ENCODE measurements at places on chromosomes 2 and 18.

GRCh38 chr2:172985139-172985892, 90.3 kb upstream of the MAP3K20 start:
- no peak for DNase-seq

DNA sequence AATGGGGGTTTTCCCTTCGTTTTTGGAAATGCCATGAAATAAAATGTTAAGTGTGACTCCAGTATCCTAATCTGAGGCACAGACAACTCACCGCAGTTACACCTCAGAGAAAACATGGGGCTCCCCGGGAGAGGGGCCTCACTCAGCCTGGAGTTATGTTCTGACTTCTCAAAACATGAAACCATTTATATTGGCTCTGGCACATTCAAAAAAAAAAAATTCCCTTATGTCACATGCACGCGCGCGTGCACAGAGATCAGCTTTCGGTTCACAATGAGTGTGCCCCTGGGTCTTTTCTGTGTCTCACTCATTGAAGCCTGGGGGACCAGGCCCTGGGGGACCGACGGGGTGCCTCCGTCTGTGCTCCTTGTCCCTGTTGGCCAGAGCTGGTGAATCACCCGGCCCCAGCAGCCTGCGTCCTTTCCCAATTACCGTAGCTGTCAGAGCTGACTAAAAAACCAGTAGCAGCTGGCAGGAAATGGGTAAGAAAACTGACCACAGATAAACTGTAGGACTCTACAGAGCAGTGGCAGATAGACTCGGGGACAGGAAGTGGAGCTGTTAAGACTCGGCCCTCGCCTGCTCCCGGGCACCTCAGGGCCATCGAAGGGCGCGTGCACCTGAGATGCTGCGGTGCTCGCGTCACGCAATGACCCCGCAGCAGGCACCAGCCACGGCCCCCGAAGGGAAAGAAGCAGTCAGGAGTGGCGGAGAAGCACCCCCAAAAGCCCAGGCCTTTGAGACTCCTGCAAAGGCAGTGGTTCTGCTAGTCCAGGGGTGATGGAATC, 138.3 kb upstream of the ID2 start:
- DNase-seq: peak; percentile 75

DNA sequence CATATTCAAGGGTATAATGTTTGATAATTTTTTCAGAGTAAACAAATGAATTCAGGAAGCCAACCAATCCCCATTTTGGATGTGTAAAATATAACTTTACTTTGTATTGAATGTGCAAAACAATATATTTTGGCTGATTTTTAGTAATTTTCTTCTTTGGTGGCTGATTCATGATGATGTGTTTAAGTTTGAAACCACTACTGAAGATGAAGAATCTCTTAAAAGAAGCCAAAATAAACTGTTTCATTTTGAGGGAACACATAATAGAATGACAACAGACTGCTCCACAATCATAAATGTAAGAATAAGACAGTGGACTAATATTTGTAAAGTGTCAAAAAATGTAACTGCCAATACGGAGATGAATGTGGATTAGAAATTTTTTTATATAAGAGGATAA, 52.5 kb upstream of the TRIM43 start:
- no peak for DNase-seq

- no peak for DNase-seq
These were observed 1041.0 kb upstream of the NRXN1 start for GRCh38 chr2:52072949-52073348.

DNA sequence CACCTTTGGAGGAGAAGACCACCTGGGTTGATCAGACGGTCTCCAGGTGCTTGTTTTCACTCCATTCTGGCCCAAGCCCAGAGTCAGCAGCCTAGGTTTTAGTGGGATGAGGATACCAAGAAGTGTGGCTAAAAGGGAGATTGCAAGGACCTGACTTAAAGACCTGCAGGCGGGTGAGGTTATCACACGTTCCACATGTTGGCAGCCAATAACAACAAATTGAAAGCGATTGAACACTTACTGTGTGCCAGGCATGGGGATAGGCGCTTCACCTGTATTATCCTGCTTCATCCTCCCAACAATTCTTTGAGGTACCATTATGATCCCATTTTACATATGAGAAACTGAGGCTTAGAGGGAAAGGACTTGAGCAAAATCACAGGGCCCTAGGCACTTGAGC, 5.0 kb downstream of the ARL4C start:
- DNase-seq: no peak

- DNase-seq: no peak
These were observed 14.5 kb downstream of the CHRNA1 start for GRCh38 chr2:174749793-174750192.

DNA sequence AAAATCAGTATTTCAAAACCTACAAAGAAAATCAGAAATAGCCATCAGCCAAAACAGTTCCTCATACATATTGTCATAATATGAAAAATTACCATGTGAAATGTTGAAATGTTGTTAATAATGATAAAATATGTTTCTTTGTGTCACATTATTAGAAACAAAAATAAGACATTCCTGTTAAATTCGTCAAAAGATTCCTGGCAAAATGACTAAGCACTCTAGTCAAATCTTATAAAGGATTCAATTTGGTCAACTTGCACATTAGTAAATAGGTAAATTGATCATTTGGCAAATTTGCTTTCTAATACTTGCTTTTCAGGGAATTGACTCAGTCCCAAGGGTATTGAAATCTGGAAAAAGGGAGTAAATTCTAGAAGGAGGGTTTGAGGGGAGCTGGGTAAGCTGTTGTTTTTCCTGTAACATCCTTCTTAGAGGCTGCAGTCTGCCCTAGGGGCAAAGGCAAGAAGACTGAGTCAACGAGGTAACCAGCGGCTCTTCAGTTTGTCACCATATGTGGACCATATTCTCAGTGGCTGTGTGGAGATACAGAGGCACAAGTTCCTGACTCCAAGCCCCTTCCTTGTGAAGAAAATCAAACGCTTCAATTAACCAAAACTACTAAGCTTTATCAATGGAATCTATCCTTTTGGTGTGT, 482.3 kb downstream of the TNS1 start:
- DNase-seq: no peak

GRCh38 chr2:219720956-219721355, 93.5 kb downstream of the SLC4A3 start:
- no peak for DNase-seq

DNA sequence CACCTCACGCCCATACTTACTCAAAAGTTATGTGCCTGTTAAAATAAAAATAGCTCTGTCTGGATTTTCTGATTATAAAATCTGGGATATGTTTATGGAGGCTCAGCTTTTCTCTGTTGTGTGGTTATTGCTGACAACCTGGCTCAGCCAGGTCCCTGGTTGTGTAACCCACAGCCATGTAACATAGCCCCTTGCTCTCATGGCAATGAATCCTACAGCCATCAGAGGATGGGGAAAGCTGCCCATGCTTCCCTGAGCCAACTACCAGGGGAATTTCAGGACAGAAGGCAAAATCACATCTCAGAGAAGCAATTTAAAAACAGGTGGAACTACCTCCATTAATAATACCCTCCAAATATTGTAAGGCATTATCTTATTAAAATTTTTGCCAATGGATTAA, 29.7 kb downstream of the ST8SIA5 start:
- no peak for DNase-seq

DNA sequence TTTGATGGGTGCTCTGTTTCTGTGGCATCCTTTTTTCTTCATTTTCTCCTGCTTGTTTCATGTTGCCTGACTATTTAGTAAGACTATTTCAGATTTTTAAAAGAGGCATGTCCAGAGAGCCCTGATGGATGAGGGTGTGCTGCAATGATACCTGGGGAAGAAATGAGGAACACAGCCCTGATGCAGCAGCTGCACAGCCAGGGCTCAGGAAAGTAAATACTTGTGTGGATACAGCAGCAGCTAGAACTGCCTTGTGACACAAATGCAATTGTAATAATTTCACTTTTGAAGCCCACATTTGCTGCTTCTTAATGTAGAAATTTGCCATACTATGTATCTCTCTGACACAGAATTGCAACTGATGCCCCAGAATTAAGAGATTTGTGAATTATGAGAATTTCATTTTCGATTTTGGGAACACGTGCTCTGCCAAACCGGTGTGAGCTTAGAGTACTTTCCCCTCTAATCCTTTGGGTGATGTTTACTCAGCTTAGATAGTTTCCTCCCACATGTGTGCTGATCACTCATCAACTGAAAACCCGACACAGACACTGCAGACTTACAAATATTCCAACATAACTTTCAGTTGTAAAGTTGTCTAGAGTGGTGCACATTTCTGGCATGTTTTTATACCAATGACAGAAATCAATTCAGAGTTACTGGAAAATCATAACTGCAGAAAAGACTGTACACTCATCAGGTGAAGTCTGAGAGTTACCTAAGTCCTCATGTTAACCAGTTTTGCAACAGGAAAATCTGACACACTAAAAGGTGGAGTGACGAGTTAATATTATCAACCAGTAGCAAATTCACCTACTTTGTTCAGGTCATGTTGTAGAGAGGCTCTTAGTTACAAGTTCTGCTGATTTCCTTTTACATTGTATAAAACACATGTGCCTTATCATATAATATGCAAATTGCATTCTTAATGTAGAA, 383.4 kb downstream of the CBLN2 start:
- DNase-seq: no peak

DNA sequence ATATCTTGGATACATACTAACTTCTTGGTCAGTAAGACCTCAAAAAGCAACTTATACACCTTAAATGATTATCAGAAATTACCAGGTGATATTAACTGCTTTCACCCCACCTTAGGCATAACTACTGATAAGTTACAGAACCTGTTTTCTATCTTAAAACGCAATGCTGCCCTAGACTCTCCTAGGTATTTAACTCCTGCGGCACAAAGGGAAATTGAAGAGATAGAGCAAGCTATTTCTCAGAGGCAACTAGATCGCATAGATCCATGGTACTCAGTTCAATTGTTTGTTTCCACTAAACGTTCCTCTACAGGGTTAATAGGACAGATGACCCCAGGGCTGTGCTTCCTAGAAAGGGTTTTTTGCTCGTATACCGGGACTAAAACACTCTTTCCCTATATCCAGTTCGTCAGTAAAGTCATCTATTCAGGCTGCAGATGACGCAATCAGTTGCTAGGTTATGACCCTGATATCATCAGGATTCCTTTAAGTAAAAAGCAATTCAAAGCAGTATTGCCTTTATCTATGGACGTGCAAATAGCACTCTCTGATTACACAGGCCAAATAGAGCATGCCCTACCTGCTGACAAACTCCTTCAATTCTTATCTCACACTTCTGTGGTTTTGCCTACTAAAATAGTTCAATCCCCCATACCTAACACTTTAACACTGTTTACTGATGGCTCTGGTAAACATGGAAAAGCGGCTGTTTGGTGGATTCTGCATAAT, 62.3 kb upstream of the MYO3B start:
- DNase-seq: no peak

DNA sequence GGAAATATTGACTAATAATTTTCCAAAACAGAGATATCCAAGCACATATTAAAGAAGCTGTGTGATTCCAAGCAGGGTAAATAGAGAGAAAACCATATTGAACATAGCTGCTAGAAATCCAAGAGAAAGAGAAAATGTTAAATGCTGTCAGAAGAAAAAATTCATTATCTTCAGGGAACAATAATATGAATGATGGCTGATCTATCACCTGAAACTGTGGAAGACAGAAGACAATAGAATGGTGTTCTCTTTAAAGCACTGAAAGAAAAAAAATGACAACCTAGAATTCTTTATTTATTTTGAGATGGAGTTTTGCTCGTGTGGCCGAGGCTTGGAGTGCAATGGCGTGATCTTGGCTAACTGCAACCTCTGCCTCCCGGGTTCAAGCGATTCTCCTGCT, 17.3 kb downstream of the PPP1CB start:
- no peak for DNase-seq

DNA sequence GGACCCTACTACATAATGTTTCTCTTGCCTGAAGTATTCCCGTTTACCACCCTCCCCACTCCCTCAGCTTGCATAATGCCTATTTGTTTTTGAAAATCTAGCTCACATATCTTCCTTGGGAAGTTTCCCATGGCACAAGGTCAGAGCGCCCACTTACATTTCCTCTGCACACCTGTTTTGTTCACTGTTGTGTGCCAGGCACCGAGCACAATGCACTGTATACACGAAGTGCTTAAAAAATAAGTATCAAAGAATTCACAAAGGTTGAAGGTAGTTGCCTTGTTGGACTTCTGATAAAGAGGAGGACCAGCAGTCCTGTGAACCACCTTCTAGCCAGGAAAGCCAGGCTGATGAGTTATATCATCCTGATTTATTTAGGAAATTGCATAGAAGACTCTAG, 16.8 kb upstream of the RHOB start:
- DNase-seq: no peak

DNA sequence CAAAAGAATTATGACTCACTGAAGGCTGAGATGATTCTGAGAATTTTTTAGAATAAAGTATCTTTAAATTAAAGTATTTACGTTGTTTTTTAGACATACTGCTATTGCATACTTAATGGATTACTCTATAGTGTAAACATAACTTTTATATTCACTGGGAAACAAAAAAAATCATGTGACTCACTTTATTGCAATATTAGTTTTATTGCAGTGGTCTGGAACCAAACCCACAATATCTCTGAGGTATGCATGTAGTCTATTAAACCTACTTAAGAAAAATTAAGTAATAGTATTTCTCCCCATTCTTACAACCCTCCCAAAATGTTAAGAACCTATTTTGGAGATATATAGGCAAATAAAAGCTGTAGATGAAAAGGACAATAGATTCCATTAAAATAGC, 142.9 kb upstream of the ZNF521 start:
- no peak for DNase-seq

GRCh38 chr2:61906186-61906470, 654 bp downstream of the COMMD1 start:
- no peak for DNase-seq

DNA sequence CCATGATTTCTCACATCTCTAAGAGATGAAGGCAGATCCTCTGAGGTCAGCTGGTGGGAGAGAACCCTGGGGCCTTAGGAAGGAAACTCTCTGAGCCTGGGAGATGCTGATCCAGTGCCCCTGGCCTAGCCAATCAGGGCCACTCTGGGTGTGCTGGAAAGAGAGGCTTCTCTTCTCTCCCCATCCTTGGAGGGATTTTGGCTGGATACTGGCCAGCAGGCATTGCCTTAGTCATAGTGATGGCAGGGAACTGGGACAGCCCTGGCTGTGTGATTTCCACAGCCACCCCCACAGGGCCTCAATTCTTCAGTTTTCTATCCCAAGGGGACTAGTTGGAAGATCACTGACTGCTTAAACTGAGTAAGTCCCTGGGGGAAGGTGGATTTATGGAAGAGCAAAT, 26.6 kb upstream of the PLB1 start:
- no peak for DNase-seq

GRCh38 chr18:7090771-7091170, 26.8 kb downstream of the LAMA1 start:
- DNase-seq: no peak

DNA sequence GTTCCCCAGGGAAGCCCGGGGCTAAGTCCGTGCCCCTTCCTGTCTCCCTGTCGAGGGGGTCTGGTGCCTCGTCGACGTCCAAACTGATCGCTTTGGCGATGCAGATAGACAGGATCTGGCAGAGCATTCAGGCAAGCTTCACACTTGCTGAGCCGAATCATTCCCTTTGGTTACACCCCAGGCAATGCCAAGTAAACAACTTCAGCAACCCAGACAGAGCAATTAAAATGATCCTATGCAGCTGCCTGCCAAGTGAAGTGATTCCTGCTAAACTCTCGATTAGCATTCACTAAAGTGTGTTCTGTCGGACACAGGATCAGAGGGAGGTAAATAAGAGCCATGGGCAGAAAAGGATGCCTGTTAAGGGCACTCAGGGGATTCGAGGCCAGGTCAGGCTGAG, 108.2 kb upstream of the RAB12 start:
- DNase-seq: no peak

GRCh38 chr2:69604026-69604678, 39.4 kb downstream of the AAK1 start:
- DNase-seq: no peak

Data from activated T-cell treated with anti-CD3 and anti-CD28 coated beads for 24 hours (primary cell).